NB4 (cell line): ENCODE measurements at places on chromosomes 11 and 22.

GRCh38 chr11:27720277-27720830 is 20.1 kb upstream of the BDNF start:
- no peak for DNase-seq

- DNase-seq: peak; percentile 23
Observed at GRCh38 chr11:71582309-71582895, at the start of gene KRTAP5-11. KRTAP5-11 (minus strand) TSS chr11:71582875; CDS start chr11:71582837, 38 bp downstream.

DNA sequence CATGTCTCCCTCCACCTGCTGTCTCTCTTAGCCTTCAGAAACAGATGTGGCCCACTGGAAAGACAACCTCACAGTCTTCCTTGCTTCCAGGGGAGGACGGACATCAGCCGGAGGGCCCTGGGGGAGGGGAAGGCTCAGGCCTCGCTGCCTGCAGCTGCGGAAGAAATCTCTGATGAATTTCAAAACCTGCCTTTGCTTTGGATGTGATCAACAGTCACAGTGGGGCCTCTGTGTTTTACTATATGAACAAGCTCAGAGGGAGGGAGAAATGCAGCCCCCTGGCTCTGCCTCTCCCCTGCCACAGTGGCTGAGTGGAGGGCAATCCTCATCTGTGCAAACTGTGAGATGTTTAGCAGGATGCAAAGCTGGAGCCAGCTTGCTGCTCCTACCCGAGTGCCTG is 282.8 kb downstream of the NTM start:
- no peak for DNase-seq

- no peak for DNase-seq
Observed at GRCh38 chr22:47995264-47995627, 1232.8 kb downstream of the TBC1D22A start.

- DNase-seq: peak; percentile 41
Observed at GRCh38 chr11:130772266-130773227, 143.7 kb downstream of the SNX19 start.

DNA sequence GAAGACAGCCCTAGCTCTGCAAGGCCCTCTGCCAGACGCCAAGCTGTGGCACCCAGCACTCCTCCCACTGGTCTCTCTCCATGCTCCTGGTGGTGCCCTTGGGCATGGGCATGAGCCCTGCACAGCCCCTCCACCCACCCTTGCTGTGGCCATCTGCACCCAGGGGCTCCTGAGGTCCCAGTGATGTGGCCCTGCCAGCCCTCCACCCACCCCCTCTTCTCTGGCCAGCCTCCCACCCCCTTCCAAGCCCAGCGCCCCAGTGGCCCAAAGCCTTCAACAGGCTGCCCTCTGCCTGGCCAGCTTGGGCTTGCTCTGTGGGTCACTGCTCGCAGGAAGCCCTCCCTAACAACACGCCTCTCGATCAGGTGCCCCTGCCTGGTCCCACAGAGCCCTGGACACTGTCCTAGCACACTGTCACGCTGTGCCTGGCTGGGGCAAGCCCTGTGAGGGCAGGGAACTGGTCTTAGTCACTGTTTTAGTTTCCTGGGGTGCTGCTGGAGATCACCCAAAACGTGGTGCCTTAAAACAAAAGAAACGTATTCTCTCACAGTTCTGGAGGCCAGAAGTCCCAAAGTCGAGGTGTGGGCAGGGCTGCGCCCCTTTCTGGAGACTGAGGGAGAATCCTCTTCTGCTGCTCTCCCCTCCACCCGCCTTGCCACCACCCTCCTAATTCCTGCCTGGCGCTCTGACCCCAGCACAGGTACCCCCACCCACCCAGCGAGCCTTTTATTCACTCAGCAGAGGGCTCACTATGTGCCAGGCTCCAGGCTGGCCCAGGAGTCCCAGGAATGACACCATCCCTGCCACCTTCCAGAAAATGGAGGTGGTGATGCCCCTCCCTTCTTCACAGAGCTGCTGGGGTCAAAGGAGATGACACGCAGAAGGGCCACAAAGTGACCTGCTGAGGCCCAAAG is 14.7 kb downstream of the SULT4A1 start:
- DNase-seq: no peak

GRCh38 chr11:122022646-122023045 is 93.4 kb downstream of the BLID start:
- DNase-seq: no peak

GRCh38 chr11:86574493-86575207 is 97.8 kb downstream of the ME3 start:
- DNase-seq: no peak

DNA sequence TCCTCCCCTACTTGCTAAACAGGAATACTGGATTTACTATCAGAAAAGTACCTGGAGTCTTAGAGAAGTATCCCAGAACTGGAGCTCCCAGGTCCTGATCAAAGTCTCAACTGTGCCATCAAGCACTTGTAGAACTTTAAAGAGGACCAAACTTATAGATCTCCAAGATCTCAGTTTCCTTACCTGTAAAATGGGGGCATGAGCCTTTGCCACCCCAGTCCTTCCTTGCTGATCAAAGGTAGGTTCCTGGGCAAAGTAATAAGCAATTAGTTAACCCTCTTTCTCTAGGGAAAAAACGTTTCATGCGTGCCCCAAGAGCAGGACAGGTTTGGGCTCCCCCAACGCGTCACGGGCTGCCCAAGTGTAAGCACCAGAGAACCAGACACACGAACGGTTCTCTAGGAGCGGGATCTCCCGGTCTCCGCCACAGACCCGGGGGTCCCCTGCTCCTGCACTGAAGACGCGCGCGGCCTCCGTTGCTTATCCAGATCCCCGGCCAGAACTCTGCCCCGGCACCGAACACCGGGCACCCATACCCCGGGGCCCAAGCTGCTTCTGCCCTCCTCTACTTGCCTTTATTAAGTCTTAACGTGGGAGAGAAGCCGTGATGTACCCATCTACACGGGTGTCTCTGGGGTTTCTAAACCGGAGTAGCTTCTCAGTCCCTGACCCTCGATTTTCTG is 505 bp downstream of the ZNF214 start:
- no peak for DNase-seq

GRCh38 chr11:129259931-129260348 is 67.8 kb upstream of the ARHGAP32 start:
- no peak for DNase-seq

- DNase-seq: no peak
Observed at GRCh38 chr22:39173050-39173706, 20.7 kb upstream of the CBX7 start.

DNA sequence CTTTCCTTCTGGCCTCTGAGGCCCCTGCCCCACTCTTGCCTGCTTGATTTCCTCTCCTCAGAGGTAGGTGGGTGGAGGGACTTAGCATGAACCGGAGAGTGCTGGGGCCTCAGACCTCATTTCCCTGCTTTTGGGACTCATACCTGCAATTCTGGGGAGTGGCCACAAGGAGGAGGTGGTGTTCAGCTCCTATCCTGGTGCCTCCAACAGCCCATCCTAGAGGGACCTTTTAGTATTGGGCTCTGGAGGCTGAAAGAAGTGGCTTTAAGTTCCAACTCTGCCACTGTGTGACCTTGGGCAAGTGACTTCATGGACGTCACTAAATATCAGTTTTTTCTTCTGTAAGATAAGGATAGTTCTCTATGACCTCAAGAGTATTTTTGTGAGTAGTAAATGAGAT is 98.6 kb downstream of the KIAA1671 start:
- peak; percentile 23 for DNase-seq

DNA sequence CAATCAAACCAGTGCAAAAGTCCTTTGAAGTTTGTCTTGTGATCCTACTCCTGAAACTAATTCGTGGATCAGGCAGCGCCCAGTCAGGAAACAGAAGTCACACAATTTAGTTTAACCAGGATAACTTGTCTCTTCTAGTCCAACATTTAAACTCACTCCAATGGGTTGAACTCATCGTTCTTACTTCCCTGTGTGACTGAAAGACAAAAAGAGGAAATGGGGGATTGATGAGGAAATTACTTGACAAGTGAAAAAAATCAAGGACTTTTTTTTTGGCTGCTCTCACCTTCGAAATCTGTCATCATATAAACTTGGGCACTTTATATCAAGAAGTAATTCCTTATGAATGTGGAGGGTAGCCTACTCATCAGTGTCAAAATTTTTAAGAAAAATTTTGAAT is 78.4 kb downstream of the HSD17B12 start:
- DNase-seq: peak; percentile 35

DNA sequence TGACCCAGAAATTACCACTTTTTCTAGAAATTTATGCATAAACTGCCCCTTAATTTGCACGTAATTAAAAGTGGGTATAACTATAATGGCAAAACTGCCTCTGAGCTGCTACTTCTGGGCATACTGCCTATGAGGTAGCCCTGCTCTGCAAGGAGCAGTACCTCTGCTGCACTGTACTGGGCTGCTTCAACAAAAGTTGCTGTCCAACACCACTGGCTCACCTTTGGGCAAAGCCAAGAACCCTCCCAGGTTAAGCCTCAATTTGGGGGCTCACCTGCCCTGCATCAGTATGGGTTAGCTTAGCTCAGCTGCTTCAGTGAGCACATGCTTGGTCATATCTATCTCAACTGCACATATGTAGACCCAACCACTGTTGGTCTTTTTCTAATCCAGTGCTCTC is 4.5 kb downstream of the DMC1 start:
- DNase-seq: no peak

GRCh38 chr22:27274770-27275449 is 526.6 kb downstream of the MN1 start:
- DNase-seq: no peak

GRCh38 chr11:118939404-118939915 is 13.7 kb upstream of the BCL9L start:
- DNase-seq: no peak

DNA sequence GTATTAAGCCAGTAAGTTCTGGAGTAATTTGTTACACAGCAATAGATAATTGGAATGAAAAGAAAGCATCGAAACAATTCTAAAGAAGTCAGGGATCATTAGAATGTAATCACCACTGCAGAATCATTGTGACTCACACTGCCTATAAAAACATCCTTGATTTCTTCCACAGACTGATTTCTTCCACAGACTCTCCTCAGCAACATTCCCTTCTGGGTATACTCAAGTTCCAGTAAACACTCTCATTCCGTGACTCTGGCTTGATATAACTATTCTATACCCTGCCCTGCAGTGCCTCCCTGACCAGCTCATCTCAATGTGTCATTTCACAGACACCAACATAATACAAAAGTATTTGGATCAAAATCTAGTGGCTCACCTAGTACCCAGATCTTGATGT is 120.5 kb downstream of the BBOX1 start:
- no peak for DNase-seq

- DNase-seq: no peak
Observed at GRCh38 chr11:37558619-37559210, 960.7 kb upstream of the RAG2 start.
